T-helper 17 cell (primary cell): ENCODE measurements at places on chromosomes 3 and 15.

DNA sequence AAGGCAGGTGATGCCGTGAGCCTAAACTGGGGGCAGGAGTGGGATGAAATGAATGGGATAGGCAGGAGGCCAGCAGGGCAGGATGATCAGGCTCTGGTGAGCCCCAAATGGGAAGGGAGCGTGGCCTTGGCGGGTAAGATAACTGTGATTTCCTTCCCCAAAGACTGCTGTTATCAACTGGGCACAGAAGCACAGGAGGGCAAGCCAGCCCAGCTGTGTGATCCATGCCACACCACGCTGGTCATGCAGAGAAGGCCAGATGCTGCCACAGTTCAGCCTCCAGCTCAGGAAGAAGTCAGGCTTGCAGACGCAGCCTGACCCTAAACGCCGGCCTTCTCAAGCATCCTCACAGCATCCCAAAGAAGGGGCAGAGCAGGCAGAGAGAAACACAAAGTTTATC, 52.1 kb upstream of the GNB5 start:
- no peak overlapping the region for H3K4me3 ChIP-seq
- peaks cover 10% of the 10 kb centered on the region for H3K4me1 ChIP-seq
- no peak for DNase-seq
- peaks cover 6% of the 10 kb centered on the region for H3K27me3 ChIP-seq
- H3K36me3 ChIP-seq: peaks cover 3% of the 10 kb centered on the region

DNA sequence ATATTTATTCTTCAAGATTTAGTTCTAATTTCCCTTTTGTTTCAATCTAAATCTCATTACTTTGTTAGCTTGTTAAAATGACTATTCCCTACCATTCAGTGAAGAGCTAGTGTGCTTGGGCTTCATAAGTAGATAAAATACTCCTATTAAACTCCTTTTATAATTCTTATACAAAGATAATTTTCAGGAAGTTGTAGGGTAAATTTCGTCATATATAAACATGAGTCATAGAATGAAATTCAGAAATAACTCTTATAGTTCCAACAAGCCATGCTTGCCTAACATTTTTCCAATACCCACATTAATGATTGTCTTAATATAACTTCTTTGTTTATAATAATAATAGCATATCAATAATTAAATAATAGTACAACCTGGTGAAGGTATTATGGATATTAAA, 407.3 kb downstream of the NAALADL2 start:
- H3K4me1 ChIP-seq: no peaks in the 10 kb centered on the region
- no peaks in the 10 kb centered on the region for H3K27me3 ChIP-seq
- no peak overlapping the region for H3K4me3 ChIP-seq
- no peak for DNase-seq
- no peaks in the 10 kb centered on the region for H3K36me3 ChIP-seq

- no peak for DNase-seq
- no peak overlapping the region for H3K27ac ChIP-seq
- no peaks in the 10 kb centered on the region for H3K36me3 ChIP-seq
- no peak overlapping the region for H3K4me3 ChIP-seq
- H3K27me3 ChIP-seq: no peaks in the 10 kb centered on the region
- peaks cover 5% of the 10 kb centered on the region for H3K4me1 ChIP-seq
Measured at GRCh38 chr3:31312400-31312799, 220.3 kb upstream of the STT3B start.

DNA sequence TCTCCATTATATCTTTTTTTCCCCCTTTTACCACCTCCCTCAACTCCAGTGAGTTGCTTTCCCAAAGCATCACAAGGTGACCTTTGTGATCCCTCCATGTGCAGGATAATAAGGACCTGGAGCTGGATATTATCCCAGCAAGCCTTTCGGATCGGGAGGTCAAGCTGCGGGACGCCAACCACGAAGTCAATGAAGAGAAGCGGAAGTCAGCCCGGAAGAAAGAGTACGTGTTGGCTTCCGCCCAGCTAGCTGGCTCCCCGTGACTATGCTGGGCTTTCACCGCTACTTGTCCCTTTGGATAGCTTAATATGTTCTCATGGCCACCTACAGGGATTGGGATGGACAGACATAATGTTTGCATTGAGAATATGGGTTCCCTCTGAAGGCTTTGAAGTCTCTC, 273.7 kb upstream of the UMPS start:
- peak overlapping the region; percentile 19 for H3K27ac ChIP-seq
- DNase-seq: no peak
- no peaks in the 10 kb centered on the region for H3K36me3 ChIP-seq
- no peaks in the 10 kb centered on the region for H3K4me1 ChIP-seq
- no peak overlapping the region for H3K4me3 ChIP-seq

DNA sequence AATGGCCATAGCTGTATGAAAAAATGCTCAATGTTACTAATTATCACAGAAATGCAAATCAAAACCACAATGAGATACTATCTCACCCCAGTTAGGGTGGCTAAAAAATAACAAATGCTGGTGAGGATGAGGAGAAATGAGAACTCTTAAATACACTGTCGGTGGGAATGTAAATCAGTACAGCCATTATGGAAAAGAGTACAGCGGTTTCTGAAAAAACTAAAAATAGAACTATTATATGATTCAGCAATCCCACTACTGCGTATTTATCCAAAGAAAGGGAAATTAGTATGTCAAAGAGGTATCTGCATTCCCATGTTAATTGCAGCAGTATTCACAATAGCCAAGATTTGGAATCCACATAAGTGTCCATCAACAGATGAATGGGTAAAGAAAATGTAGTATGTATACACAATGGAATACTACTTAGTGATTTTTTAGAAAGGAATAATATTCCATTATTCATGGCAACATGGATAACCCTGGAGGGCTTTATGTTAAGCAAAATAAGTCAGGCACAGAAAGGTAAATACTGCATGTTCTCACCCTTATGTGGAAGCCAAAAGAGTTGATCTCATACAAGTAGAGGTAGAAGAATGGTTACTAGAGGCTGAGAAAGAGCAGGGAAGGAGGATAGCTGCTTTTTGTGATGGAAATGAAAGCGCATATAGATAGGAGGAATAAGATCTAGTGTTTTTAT, 35.0 kb downstream of the SERP1 start:
- H3K36me3 ChIP-seq: peaks cover 4% of the 10 kb centered on the region
- DNase-seq: no peak

DNA sequence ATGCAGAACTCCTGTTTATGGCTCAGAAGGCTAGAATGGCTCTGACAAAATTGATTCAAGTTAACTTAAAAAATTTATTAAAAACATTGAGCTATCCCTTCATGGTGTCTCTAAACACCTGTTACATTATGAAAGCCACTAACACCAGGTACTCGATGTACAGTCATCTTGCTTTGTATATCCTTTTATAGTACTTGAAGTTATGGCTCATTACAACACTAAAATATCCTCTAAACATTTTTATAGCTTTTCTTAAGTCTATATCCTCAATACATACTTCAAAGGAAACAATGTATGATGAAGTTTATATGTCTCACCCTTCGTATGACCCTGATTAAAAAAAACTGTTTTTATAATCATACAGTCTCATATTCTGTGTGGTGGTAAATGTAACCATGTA, 38.2 kb downstream of the SLITRK3 start:
- H3K27me3 ChIP-seq: no peaks in the 10 kb centered on the region
- no peaks in the 10 kb centered on the region for H3K4me1 ChIP-seq
- H3K36me3 ChIP-seq: no peaks in the 10 kb centered on the region
- H3K4me3 ChIP-seq: no peak overlapping the region
- H3K27ac ChIP-seq: no peak overlapping the region
- no peak for DNase-seq

DNA sequence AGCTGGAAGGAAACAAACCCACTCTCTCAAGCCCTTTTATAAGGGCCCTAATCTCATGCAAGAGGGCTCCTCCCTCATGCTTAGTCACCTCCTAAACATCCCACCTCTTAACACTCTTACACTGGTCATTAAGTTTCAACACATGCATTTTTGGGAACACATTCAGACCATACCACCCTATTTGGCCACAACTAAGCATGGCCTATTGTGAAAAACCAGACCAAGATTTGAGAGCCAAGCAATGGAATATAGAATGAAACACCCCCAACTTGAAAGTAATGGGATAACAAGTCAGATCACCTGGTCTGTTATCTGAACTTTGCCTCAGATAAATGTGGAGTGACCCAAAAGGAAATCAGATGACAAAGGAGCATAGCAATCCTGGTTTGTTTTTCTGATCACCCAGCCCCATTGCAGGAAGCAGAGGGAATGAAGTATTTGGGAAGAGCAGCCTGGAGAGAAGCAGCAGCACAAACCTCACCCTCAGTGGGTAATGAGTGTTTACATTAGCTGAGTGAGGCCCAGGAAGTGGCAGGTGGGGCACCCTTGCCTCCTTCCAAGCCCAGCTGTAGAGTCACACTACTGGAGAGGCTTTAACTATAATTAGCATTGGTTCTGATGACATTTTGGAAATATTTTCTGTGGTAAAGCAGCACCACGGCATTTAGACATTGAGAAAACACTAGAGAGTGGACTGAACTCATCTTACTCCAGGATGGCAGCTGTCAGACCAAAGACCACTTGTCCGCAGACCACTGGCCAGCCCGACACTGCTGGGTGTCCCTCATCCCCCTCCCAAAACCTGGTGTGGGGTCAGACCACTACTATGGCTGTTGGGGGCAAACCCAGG, 48.8 kb upstream of the PRTG start:
- peaks cover 4% of the 10 kb centered on the region for H3K36me3 ChIP-seq
- peaks cover 17% of the 10 kb centered on the region for H3K27me3 ChIP-seq
- H3K4me1 ChIP-seq: peaks cover 2% of the 10 kb centered on the region

GRCh38 chr3:188239577-188239976, 85.6 kb downstream of the LPP start:
- no peak for DNase-seq
- H3K4me3 ChIP-seq: no peak overlapping the region
- H3K27me3 ChIP-seq: no peaks in the 10 kb centered on the region
- no peak overlapping the region for H3K27ac ChIP-seq
- H3K4me1 ChIP-seq: peaks cover 37% of the 10 kb centered on the region

- H3K36me3 ChIP-seq: peaks cover 4% of the 10 kb centered on the region
- H3K4me3 ChIP-seq: peak overlapping the region; percentile 36
- H3K4me1 ChIP-seq: peaks cover 8% of the 10 kb centered on the region
- peaks cover 59% of the 10 kb centered on the region for H3K27me3 ChIP-seq
Measured at GRCh38 chr3:64685800-64686445, 1.9 kb downstream of the ADAMTS9 start.
